ENCODE measurements at places on chromosomes 1 and 21. TPM values are rescaled to one million over a fixed set of nuclear protein-coding genes. Genes with fewer than 3 reads are reported as not detected.

The GAS5 gene
- 720 TPM for polyA plus RNA-seq

The ARHGAP29 gene
- 66.8 TPM for polyA plus RNA-seq

The ATP1A4 gene
- polyA plus RNA-seq: 0.17 TPM

The MANEAL gene
- polyA plus RNA-seq: 5.3 TPM

The SYF2 gene
- polyA plus RNA-seq: 75.8 TPM

The ZZZ3 gene
- 56.9 TPM for polyA plus RNA-seq

The SEMA6C gene
- polyA plus RNA-seq: 27.2 TPM

The TNFRSF8 gene
- polyA plus RNA-seq: 0.24 TPM

GRCh38 chr1:63663301-63663700 lies 70.1 kb downstream of the PGM1 start:
- DNase-seq: no peak

GRCh38 chr1:227926216-227926791 lies 21.4 kb downstream of the WNT9A start:
- DNase-seq: peak; percentile 70

DNA sequence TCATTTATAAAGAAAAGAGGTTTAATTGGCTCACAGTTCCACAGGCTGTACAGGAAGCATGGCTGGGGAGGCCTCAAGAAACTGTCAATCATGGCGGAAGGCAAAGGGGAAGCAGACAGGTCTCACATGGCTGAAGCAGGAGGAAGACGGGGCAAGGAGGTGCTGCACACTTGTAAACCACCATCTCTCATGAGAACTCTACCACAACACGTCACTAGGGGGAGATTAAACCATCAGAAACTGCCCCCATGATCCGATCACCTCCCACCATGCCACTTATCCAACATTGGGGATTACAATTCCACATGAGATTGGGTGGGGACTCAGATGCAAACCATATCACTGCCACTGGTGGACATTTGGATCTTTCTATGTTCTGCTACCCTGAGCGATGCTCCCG lies 351.4 kb downstream of the NPHP4 start:
- DNase-seq: no peak

GRCh38 chr1:57492586-57493226 lies 68.8 kb upstream of the DAB1 start:
- no peak for DNase-seq

- DNase-seq: no peak
Measured at GRCh38 chr1:54335755-54336108, 70.5 kb downstream of the SSBP3 start.

- DNase-seq: no peak
Measured at GRCh38 chr1:205236951-205237475, 9.3 kb downstream of the TMCC2 start.

DNA sequence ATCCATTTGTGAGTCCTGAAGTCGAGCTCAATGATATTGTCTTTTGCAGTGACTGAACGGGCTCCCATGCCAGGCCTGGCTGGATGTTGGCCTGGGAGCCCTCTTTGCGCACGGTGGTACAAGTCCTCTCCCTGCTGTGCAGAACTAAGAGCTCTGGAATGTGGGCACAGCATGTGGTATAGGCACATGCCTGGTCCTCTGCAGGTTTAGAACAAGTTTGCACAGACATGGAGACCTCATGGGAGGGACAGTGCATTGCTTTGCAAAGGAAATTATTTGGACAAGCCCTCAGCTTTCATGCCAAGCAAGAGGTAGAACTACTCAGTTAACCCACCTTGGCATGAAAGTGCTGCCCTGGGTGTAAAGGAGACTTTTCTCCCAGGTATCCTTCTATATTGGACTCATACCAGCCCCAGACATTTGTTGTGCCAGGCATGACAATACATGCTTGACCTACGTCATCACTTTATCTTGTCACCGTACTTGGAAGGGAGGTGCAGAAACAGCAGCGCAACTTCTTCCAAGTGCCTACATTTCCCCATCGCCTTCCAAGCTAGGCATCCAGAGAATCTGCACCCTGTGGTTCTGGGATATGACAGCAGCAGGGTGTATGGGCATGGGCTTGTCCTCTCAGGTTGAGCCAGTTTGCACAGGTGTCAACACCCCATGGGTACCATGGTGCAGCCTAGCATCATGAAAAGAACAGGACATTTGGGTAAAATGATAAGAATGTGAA lies 37.6 kb upstream of the MRPS6 start:
- no peak for DNase-seq

GRCh38 chr1:11314959-11315358 lies 42.0 kb downstream of the UBIAD1 start:
- DNase-seq: no peak

DNA sequence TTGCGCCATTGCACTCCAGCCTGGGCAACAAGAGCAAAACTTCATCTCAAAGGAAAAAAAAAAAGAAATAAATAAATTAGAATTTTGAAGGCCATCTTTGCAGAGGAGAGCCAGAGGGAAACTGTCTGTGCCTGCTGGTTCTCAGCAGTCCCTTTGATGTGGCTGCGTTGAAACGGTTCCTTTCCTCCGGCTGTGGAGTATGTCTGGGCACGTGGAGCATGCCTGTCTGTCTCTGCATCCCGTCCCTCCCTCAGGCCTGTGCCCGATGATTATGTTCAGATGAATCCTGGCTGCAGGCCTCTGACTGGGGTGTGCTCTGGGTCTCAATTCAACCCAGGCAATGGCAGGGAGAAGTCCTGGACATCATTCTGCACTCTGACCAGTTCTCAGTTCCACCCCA lies 33.4 kb downstream of the KIAA1614 start:
- no peak for DNase-seq

- DNase-seq: no peak
Measured at GRCh38 chr1:107142666-107143065, 1.8 kb downstream of the NTNG1 start.

GRCh38 chr21:33367309-33367973 lies 35.8 kb upstream of the IFNGR2 start:
- no peak for DNase-seq

DNA sequence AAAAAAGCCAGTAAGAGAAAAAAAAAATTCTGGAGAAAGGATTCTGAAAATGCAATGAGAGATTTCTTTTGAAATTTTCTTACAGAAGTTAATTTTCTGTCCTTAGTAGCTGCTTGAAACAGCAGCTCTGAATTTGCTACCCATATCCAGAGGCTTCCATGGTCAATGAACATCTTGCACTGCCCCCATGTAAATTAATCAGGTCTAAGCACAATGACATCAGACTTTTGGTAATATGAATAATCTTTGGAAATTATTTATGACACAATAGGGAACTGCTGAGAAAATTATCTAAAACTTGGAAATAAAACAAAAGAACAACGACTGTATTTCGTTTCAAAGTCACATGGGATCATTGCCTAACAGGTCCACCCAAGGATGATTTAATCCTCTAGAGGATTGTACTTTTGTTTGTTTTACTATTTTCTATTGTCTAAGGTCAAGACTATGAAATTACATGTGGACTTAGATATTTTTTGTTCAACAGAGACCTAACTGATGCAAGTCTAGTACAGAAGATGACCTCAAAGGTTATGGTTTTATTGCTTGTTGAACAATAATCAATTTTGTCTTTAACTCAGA lies 312.1 kb downstream of the BACH1 start:
- no peak for DNase-seq

GRCh38 chr1:118461154-118461553 lies 276.1 kb upstream of the SPAG17 start:
- DNase-seq: no peak

DNA sequence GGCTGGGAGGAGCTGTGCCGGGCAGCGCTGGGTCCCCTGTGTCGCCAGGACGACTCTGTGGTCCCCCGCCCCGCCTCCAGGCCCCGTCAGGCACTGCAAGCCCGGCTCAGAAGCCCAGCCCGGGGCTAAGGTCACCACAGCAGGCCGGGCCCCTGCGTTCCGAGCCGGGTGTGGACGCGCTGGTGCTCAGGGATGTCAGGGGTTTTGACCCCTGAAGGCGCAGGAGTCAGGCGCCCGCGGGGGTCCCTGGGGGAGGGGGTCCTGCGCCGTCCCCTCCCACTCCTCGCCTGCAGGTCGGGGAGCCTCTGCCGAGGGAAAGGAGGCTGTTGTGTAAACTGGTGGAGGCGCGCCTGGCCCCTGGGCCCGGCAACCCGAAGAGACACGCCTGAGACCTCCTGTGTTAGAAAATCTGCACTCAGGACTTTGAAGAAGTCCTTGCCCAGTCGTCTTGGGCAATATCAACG lies 23.7 kb upstream of the TMEM54 start:
- DNase-seq: no peak

GRCh38 chr1:175397103-175397502 lies 204.5 kb upstream of the KIAA0040 start:
- no peak for DNase-seq

DNA sequence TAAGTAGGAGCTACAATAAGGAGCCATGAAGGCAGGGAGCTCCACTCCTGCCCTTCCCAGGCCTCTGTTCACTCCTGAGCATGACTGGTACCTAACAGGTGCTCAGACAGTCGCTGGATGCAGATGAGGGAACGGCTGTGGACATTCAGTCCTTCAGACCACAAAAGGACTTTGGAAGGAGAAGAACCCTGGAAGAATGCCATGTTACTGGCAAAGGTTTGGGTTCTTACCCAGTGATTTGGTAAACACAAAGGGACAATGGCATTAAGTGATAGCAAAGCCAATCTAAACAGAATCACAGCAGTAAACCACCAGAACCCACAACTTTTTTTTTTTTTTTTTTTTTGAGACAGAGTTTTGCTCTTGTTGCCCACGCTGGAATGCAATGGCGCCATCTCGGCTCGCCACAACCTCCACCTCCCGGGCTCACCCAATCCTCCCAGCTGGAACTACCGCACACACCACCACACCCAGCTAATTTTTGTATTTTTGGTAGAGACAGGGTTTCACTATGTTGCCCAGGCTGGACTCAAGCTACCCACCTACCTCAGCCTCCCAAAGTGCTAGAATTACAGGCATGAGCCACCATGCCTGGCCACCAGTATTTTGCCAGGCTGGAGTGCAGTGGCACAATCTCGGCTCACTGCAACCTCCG lies 7.5 kb upstream of the CBR3 start:
- DNase-seq: no peak

- no peak for DNase-seq
Measured at GRCh38 chr1:245056913-245057312, 97.9 kb upstream of the KIF26B start.

DNA sequence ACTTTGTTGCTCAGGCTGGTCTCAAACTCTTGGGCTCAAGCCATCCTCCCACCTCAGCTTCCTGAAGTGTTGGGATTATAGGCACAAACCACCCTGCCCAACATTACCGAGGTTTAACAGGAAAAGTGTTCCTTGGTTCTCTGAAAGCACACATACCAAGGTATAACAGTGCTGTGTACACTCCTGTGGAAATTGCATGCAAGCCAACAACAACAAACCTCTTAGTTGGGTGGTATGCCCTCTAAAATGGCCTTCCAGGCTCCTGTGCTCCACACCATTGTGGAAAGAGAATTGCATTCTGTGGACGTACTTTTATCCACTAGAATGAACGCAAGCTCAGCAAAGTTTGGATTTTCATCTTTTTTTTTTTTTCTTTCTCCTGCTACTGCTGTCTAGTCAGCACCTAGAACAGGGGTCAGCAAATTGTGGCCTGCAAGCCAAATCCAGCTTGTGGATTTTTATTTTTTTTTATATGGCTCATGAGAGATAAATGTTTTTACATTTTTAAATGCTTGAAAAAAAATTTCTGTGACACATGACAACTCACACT lies 192.2 kb upstream of the TNR start:
- no peak for DNase-seq

DNA sequence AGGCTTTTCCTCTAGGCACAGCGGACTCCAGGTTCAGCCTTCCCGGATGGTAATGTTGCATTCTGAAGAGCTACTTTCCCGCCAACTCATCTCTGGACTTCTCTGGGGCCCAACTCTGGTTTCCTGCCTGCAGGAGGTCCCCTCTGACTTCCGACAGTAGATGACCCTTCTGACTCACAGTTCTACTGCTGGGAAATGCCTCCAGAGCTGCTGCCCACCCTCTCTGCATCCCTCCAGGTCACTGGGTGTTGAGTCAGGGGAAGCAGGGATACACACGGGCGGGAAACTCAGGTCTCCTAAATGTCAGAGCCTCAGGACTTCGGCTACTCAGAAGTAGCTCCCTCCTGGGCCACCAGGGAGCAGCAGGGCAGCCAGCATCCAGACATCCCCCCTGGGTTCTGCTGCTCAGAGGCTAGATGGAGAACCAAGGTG lies 2.1 kb upstream of the KIF21B start:
- no peak for DNase-seq

DNA sequence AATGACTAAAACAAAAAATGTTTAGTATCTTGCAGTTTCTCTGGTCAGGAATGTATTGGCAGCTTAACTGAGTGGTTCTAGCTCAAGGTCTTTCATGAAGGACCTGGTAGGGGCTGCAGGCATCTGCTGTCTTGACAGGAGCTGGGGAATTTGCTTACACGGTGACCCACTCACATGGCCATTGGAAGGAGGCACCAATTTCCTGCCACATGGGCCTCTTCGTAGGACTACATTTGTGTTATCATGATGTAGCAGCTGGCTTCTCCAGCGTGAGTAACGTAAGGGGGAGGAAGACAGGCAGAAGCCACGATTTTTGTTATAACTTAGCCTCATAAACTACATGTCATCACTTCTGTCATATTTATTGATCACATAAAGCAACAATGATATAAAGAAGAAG lies 376.3 kb downstream of the AMY1C start:
- DNase-seq: no peak

GRCh38 chr1:26574719-26575251 lies 45.2 kb downstream of the RPS6KA1 start:
- no peak for DNase-seq

- DNase-seq: no peak
Measured at GRCh38 chr1:114320586-114320985, 166.9 kb upstream of the SYT6 start.

DNA sequence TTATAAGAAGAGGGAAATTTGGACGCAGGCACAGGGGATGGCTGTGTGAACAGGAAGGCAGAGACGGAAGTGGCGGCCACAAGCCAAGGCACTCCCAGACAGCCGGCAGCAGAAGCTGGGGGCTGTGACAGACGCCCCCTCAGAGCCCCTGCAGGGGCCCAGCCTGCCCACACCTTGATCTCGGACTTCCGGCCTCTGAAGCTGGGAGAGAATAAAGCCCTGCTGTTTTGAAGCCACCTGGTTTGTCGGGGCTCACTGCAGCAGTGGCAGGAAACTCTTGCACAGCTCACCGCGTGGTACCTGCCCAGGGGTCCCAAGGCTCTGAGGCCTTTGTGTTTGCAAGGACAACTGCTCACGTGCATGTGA lies 13.7 kb downstream of the MEGF6 start:
- no peak for DNase-seq

GRCh38 chr1:85464497-85465098 lies 361 bp downstream of the DDAH1 start:
- DNase-seq: peak; percentile 91

DNA sequence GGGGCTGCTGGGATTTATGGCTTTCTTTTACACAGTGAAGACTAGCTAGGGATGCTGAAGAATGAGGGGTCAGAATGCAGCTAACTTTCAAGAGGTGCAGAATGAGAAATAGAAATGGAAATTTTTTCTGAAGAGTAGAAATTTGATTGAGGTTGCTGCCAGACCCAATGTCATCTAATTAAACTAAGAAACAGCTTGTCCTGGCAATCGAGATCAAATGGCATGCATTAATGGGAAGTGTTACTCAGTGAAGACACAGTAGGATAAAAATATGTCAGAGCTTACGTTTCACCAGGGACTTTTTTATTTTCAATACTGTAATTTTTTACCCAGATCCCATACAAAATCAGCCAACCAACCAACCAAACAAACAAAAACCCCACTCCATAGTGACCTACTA lies 306.0 kb downstream of the GRIK1 start:
- DNase-seq: no peak

GRCh38 chr1:41666981-41667631 lies 182.6 kb upstream of the EDN2 start:
- DNase-seq: no peak

All from left lung (tissue), 14 donors.